ENCODE measurements at places on chromosomes 4 and X. TPM values are rescaled to one million over a fixed set of nuclear protein-coding genes. Genes with fewer than 3 reads are reported as not detected.

Gene RXFP1
- 0.89 TPM for total RNA-seq

Gene NAA11
- total RNA-seq, result not detected

Gene FATE1
- total RNA-seq, result not detected

Gene MSN
- 130 TPM for total RNA-seq

Gene ZNF827
- 25.6 TPM for total RNA-seq

Gene ANOS1
- 27.3 TPM for total RNA-seq

- no peaks in the 10 kb centered on the region for H3K4me1 ChIP-seq
- no peaks in the 10 kb centered on the region for H3K36me3 ChIP-seq
- H3K4me3 ChIP-seq, result no peak overlapping the region
- no peaks in the 10 kb centered on the region for H3K27me3 ChIP-seq
Observed at GRCh38 chrX:29913647-29914046, 301.7 kb upstream of the MAGEB2 start.

DNA sequence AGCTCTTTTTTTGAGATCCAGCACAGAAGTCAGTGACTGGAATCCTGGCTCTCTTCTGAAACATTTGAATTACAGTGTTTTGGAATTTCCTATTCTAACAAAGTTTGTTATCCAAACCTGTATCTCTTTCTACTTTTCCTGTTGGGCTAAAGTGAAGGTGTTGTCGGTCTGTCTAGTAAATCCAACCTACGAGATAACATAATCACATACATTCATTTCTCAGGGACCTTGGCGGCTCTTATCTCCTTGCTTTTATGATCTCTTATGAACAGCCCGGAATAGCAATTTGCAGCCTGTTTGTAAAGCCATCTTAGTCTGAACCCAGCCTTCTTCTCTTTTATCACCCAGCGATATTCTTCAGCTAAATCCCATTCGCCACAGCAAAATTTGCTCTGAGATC lies 14.5 kb downstream of the PPARGC1A start:
- DNase-seq, result no peak
- no peaks in the 10 kb centered on the region for H3K36me3 ChIP-seq
- no peak overlapping the region for H3K27ac ChIP-seq
- peaks cover 51% of the 10 kb centered on the region for H3K4me1 ChIP-seq
